OCI-M1 (cell line): ENCODE measurements at places on chromosomes 12 and 14.

DNA sequence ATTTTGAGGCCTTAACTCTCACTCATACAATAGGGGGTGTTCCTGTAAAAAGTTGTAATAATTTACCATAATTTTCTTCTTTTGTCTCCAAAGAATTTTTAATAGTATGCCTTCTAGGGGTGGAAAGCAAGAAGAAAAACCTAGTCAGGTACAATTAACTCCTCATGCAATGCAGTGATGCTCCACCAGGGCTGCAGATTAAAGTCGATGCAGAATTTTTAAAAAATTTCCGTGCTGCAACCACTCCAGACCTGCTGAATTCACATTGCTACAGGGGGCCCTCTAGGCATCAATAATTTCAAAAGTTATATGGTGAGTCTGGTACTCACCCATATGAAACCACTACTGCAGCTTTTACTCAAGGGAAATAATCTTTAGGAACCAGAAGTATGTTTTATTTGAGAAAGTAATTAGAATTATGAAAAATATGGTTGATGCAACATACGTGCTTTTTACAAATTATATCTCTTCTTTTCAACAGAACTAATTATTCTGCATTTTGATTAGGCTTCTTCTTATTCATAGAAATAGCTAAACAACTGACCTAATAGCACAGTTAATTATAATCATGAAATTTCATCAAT is 353.2 kb downstream of the BCAT1 start:
- DNase-seq: peak; percentile 25

GRCh38 chr12:108576660-108577234 is 14.4 kb downstream of the ISCU start:
- no peak for DNase-seq

DNA sequence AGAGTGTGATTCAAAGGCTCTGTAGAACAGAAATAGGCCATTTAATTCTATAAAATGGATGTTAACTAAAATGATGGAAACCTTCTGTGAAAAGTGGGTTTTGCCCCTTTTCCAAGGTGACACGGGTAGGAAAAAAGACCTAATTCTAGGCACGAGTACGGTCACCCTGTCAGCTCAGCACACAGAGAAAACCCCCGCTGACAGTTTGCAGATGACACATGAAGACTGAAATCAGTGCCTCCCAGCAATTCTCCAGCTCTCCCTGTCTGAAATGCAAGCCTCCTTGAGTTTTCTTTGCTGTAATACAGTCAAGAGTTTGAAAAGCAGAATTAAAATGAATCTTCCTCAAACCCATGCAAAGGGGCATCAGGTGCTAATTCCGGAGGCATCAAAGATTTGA is 230.0 kb downstream of the TMEM132D start:
- no peak for DNase-seq

GRCh38 chr12:49358483-49359141 is 8.7 kb upstream of the SPATS2 start:
- peak; percentile 90 for DNase-seq

DNA sequence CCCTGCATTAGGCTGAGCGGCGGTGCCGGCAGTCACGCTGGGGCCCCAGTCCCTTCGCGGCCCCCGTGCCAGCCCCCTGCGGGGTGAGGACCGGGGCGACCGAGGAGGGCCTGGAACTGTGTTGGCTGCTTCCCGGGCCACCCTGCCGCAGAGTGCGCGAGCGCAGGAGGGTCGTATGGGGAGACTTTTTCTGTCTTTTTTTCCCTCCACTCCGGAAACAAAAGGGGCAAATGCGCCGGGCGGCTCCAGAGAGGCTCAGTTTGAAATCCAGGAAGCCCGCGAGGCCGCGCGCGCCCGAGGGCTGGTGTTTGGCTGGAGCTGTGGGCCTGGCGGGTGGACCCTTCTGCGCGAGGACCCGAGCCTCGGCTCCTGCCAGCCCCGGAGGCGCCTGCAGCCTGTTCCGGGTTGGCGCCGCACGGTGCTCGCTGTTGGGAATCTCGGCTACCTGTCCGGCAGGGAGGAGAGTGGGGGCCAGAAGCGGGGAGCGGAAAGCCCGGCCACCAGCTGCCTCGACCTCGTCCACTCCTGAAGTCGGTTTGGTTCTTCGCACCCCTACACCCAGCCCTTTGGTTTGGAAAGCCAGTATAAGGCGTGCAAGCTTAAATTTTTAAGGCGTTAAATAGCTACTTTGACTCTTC is 638 bp downstream of the PLEKHG3 start:
- no peak for DNase-seq

DNA sequence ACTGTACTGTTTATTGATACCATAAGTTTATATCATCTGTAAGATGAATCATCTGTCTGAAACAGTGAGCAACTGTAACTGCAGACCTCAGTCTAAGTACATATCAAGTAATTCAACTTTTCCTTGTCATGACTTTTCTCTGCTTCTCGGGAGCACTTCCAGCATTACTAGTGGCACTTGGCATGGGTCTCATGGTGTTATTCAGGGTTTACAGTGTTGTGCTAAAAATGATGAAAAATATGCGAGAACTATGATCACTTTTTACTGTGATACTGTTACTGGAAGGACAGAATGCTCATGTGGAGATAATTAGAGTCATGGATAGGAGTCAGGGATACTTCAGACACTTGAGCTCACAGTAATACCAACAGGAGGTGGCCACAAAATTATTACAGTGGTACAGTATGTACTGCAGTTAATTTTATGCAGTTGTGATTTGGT is 8.3 kb downstream of the KTN1 start:
- no peak for DNase-seq

- DNase-seq: no peak
These were observed 111.9 kb upstream of the CPM start for GRCh38 chr12:69044887-69045286.

DNA sequence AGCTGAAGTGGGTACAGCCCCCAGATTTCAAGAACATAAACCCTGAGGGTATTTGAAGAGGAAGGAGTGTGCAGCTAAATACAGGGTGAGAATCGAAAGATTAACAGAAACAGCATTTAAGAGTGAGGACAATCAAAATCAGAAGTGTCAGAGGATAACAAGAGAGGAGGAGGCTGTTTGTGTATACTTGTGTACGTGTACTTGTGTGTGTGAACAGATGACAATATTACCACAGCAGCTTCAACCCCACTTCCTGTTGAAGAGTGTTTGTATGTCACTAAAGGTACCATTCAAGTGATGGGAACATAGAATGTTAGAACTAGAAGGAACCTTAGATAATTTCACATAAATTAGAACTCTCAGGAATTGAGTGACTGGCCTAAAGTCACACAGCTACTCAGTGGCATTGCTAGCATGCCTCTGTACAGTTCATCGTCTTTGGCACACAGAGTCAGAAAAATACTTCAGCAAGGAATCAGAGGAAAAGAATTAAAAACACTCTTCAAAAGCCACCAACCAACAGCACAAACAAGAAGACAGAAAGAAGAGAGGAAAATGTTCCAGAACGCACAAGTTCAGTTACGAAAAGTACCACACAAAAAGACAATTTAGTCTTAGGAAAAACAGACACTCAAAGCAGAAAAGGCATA is 164.3 kb upstream of the BCL2L14 start:
- DNase-seq: no peak

- DNase-seq: no peak
These were observed 115.4 kb downstream of the GCH1 start for GRCh38 chr14:54787261-54787660.

DNA sequence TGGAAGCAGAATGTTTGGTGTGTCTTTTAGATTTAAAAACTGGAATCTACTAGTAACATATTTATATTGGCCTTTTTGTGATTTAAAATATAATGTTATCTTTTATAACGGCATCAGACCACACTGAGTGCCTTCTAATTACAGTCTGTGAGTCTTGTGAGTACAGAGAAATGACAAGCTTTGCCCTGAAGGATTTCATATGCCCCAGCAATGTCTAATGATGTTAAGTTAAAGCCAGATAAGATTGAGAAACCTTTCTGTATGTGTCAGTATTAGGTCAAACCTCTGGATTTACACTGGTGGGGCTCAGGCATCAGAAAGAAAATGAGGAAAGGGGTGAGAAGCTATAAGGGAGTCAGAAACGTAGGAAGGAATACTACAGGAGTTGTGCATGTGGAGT is 25.2 kb downstream of the PLEKHA5 start:
- peak; percentile 20 for DNase-seq

GRCh38 chr14:64910847-64911495 is 3.3 kb upstream of the CHURC1 start:
- peak; percentile 8 for DNase-seq

DNA sequence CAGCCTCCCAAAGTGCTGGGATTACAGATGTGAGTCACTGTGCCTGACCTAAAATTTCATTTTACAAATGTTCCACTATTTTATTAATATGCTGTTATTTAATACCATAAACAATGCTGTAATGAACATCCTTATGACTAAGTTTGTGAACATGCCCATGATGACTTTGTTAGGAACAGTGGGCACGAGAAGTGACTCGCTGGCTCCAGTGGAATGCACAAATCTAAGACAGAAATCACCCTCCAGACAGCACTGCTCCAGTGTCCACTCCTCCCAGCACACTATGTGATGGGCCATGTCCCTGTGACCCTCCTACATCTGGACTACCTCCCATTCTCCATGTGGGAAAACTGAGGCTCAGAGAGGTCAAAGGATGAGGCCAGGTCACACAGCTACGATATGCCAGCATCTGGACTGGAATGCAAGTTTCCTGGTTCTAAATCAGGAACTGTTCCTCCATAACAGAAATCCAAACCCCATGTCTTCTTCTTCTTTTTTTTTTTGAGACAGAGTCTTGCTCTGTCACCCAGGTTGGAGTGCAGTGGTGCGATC is 57.9 kb downstream of the GPR68 start:
- no peak for DNase-seq

DNA sequence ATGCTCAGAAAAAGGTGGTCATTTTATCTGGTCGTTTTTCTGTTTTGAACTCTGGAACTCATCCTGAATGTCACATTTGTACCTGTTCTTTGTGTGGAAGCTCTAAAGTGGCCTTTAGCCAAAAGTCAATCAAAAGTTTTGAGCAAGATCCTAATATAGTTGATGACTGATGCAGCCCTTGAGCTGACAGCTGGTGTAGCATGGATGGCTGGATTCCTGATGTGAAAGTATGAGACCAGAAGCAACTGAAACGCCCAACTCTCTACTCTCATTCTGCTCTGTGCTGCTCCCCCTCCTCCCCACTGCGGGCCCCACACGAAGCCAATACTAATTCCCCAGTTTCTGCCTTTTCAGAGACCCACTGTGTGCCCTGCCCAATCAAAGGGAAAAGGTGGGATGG is 10.3 kb upstream of the MYH7 start:
- no peak for DNase-seq

DNA sequence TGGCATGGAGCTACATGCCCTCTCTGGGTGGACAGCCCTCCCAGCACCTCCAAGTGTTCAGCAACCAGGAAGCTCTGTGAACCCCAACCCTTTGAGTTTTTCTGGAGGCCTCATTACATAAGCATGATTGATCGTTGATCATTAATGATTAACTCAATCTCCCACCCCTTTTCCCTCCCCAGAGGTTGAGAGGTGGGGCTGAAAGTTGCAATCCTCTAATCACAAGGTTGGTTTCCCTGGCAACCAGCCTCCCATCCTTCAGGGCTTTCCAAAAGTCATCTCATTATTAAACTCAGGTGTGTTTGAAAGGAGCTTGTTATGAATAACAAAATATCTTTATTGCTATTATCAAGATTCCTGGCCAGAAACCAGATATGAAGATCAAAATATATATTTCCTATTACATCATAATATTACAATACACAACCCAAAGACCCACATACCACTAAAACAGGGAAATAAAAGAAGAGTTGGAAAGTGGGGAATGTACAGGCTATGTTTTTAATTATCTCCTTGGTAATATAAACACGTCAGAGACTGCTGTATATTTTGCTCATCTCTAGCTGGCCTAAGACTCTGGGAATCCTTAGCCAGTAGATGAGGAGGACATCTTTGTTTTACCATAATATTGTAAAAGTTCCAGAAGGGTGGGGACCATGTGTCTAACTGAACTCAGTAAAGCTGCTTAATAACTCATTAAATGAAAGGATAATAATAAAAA is 73.6 kb downstream of the SSPN start:
- no peak for DNase-seq
